ENCODE measurements at places on chromosomes 7 and 10.

- no peak for DNase-seq
Measured at GRCh38 chr7:155213955-155214740, 83.5 kb upstream of the INSIG1 start.

- no peak for DNase-seq
Measured at GRCh38 chr10:109976681-109977080, 31.1 kb upstream of the ADD3 start.

DNA sequence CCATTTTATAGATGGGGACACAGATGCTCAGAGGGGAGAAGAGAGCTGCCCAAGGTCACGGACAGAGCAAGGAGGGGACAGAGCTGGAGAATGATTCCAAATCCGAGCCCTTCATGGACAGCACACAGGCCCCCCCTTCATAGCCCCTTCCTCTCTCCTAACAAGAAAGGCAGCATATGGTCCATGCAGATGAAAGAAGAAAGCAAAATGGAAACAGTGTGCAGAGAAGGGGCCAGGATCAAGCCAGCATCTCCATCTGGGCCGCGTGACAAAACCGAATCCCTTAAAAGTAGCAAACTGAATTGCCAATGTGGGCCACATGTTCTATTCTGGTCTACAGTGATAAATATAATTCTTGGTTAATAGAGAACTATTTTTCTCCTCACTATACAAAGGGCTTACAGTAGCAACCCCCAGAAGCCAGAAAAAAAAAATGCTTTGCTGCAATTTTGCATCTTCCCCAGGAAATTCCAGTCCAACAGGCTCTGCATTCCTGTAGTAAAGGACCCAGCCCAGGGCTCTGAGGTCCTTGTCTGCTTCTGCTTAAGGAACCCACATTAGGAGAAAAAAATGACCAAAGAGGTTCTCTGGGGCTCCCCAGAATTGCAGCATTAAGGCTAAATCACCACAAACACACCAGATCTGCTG is 7.8 kb downstream of the CPXM2 start:
- DNase-seq: no peak

GRCh38 chr10:17657103-17657500 is 13.2 kb downstream of the STAM start:
- no peak for DNase-seq

All from activated CD8-positive, alpha-beta memory T cell treated with anti-CD3 and anti-CD28 coated beads for 1 hour (primary cell).